ENCODE measurements at places on chromosomes 12 and 14.
A peak's percentile ranks its signal among the peaks of the same experiment; 100 is the strongest.

- no peak for DNase-seq
These were observed 34.9 kb downstream of the GDF11 start for GRCh38 chr12:55777856-55778255.

DNA sequence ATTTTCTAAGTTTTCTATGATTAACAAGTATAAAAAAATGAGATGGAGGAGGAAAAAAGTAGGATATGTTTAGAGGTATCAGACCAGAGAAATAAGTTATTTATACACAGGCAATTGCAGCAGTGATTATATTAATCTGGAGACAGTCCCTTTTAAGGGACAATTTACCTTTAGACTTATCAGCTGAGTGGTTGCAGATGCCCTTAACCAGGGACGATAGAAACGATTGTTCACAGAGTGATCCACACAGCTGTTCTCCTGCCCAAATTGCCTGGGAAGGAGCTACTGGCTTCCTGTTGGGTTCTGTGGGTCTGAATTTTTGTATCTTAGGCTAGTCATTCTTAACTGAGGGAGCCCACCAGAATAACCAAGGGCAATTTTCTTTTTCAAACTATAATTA lies 66.4 kb downstream of the GCH1 start:
- DNase-seq: no peak

DNA sequence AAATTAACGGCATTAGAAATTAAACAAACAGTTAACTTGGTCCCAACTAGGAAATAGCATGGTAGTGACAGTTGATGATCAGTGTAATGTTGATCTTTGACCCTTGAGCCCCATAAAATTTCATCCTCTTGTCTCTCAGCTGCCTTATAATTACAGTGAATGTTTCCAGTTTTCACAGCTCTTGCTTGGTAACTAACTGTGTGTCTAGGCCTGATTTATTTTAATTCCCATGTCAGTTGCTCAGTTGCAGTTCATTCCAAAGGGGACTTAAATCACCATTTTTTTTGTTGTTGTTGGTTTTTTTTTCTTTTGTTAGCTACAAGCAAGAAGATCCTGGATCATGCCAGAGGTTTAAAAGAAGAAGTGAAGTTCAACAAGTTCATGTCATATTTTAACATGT lies 1883.7 kb upstream of the FLRT2 start:
- no peak for DNase-seq

DNA sequence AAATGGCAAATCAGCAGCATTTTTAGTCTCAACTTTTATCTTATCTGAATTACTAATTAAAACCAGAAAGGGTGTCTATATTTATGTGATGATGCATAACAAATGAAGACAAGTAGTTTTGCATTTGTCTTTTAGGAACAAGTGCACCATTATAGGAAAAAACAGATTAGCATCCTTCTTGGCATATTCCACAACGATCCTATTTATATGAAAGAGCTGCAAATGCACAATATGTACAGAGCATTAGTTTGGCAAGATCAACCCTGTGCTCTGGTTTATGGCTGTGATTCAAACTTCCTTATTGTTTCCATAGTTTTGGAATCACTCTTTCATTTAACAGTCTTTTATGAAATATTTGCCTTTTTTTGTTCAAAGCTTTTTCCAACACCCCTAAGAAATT lies 486.8 kb downstream of the KCNH5 start:
- DNase-seq: no peak

GRCh38 chr12:124952295-124952694 lies 36.6 kb downstream of the DHX37 start:
- DNase-seq: no peak

GRCh38 chr14:51157012-51157411 lies 62.1 kb upstream of the TRIM9 start:
- no peak for DNase-seq

DNA sequence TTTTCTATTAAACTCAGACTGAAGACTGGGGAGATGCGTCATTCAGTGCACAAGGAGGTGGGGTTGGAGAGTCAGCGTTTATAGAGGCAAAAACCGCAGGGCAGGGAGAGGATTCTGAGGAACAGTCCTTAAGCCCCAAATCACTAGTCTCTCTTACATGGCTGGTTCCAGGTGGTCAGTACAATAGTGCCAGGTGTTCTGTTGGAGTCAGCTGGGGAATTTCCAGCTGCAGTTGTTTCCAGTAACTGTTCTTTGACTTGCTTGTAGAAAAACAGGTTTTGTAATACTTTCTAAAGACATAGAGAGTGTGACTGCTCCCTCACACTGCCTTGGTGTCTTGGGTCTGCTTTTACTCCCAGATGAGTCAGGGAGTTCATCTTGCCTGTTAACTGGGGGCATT lies 192.2 kb downstream of the TMTC3 start:
- peak; percentile 50 for DNase-seq

DNA sequence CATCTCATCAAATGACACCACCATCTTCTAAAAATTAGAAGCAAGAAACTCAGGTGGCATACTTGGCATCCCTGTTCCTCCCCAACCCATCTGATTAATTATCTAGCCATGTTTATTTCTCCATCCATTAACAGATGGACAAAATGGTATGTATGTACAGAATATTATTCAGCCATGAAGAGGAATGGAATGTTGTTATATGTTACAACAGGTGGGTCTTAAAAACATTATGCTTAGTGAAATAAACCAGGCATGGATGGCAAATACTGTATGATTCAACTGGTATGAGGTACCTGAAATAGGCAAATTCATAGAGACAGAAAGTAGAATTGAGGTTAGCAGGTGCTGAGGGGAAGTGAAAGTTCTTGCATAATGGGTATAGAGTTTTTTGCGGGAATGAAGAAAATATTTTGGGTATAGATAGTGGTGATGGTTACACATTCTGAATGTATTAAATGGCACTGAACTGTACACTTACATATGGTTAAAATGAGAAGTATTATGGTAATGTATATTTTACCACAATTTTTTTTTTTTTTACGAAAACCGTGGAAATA lies 17.5 kb downstream of the YY1 start:
- DNase-seq: no peak

DNA sequence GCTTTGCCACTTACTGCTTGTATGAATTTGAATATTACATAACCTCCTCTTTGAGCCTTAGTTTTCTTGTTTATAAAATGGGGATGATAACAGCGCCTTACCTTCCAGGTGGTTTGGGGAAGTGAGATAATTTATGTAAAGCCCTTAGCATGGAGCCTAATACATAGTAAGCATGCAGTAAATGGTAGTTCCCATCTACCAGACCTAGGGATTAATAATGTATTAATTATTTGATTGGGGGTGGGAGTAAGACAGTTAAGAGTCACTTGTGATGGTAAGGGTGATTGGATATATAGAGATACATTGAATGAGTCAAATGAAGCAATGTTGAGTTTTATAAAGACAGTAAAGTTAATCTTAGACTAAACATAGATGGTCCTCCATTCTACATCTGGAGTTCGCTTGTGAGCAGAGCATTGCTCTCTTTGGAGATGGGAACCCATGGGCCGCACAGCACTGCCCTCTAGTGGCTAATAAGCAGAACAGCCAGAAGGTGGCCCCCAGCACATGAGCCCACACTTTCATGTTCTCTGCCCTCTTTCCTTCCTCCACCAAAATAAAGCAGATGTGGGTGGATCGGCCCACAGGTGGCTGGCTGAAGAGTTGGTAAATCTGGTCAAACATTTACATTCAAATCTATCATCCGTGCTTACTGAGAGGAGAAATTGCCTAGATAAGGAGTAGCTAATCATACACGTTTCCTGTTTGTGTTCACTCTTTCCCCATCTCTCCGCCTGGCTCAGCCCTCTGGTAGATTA lies 26.5 kb upstream of the TAMALIN start:
- peak; percentile 39 for DNase-seq

DNA sequence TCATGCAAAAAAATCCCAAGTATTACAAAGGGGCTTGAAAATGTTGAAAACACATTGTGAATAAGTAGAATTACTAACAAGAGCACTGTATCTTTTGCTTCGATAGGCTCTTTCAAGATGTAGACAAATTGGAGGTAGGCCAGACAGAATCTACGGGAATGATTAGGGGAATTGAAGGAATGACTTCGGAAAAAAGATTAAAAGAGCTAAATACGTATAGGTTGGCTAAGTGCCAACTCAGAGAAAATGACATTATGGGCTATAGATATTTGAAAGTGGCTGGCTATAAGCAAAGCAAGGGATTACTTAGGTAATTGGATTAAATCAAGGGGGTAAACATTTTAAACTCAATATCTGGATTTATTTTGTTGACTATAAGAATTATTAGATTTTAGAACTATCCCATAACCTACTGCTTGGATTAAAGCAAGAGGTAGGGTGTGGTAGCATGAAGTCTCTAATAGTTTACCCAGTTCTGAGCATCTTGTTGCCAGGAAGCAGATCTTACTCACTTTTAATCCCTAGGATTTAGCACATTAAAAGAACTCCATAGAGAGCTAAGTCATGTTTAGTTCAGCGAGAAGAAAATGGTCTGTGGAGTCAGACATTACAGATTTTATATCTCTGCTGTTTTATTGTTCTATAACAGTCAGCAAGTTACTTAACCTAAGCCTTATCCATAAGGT lies 489.8 kb downstream of the DIO2 start:
- no peak for DNase-seq

GRCh38 chr12:58008634-58009033 lies 67.3 kb downstream of the ATP23 start:
- DNase-seq: no peak

- DNase-seq: no peak
These were observed 26.9 kb downstream of the FBXW8 start for GRCh38 chr12:116937640-116938039.

DNA sequence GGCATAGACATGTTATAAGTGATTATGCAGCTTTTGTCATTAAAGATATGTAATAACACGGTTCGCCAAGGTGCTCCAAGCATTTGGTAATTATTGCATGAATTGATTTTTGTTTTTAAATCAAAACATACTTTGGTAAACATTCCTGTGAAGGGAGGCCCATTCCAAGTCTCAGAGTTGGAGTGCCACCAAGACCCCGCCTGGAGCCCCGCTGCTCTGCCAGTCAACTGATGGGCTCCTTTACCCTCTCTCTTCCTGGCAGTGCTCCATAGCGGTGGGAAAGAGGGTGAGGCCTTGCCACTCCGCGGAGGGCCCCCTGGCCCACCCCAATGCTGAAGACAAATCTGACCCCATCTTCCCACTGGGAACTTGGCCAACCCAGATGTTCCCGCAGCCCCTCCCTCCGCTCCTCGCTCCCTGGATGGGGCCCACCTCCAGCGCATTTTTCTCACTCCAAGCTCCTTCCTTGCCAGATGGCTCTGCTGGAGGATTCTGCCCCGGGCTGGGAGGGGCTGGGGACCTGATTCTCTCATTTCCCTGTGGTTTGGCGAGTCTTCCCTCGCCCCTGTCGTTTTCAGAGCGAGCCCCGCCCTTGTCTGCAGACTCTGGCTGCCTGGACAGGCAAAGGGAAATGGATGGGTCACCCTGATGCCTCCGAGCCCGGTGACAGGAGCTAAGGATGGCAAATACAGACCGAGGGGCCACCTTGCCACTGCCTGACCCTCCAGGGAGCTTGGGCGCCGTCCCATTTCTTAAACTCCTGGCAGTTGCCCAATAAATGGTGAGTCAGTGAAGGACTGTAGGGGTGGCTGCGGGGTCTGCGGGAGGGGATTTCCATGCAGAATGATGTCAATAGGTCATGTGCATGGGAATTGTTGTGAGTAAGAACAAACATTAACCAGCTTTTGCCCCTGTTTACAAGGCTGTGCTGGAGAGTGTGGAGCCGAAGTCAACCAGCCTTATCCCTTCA lies 9.2 kb upstream of the PAPLN start:
- DNase-seq: peak; percentile 87

DNA sequence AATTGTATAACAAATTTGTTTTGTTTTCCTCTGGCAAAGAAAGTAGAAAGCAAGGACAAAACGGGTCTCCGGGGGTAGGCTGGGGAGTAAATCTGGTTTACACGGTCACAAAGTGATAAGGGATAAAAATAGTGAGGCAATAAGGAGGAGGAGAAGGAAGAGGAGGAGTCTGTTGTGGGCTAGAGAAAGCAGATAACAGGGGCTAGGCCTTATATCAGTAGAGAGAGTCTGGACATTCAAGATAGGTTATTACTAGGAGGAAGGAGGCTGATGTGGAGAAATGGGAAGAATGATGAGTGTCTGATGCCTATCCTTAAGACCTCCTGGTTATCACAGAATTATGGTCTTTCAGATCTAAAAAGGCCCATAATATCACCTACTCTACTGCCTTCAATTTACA lies 83.2 kb upstream of the SSTR1 start:
- no peak for DNase-seq

DNA sequence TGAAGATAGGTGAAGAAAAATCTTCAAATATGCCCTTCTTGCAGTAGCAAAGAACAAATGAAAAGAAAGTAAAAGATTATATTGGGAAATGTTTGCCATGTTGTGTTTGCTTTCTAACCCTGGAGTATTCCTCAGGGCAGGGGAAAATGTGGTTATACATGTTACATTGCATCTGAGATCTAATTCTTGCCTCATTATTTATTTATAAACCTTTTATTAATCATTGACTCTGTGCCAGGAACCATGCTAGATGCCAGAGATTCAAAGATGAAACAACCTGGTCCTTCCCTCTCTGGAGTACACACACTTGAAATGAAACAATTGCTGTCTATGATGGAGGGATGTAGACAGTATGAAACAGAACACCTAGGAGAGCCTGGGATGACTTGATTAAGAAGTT lies 128.1 kb upstream of the HMGA2 start:
- no peak for DNase-seq

GRCh38 chr12:71840231-71840847 lies 780 bp downstream of the TBC1D15 start:
- DNase-seq: peak; percentile 50

GRCh38 chr14:51079489-51079888 lies 15.4 kb downstream of the TRIM9 start:
- DNase-seq: no peak

DNA sequence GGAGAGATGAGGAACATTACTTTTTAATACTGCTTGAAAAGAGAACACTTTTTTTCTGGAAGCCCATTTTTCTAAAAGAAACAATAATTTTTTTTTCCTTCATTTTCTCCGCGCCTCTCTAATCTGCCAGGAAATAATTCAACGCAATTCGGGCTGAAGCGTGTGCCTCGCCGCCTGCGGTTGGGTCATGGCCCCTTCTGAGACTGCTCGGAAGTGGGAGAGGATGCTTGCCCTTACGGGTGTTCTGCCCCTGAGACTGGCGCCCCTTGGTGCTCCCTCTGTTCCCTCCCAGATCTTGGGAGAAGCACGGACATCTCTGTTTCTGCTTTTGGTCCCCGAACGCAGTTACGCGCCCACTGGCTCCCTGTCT lies 332 bp upstream of the TBC1D30 start:
- DNase-seq: no peak

- no peak for DNase-seq
These were observed 165.2 kb downstream of the VRK1 start for GRCh38 chr14:96962337-96962736.

GRCh38 chr14:51507906-51508511 lies 143.7 kb upstream of the FRMD6 start:
- peak; percentile 14 for DNase-seq

- no peak for DNase-seq
These were observed 70.9 kb upstream of the PIWIL1 start for GRCh38 chr12:130266751-130267150.

DNA sequence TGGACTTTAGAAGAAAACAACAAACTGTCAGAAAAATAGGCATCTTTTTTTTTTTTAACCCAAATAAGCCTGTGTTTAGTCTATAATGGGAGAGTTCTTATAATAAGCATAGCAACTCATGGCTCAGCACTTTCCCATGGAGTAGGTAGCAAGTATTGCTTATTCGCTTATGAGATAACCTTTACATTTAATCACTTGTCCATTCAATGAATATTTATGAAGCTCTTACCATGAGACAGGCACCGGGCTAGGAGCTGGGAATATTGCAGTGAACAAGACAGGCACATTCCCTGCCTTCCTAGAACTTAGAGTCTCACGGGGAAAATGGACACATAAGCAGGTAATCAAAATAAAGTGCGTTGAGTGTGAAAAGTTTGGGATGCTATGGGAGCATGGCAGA lies 10.0 kb upstream of the DCP1B start:
- DNase-seq: no peak
